ENCODE measurements at places on chromosomes 13 and 19.

GRCh38 chr13:60572855-60573254, 175.8 kb downstream of the TDRD3 start:
- no peak for DNase-seq

DNA sequence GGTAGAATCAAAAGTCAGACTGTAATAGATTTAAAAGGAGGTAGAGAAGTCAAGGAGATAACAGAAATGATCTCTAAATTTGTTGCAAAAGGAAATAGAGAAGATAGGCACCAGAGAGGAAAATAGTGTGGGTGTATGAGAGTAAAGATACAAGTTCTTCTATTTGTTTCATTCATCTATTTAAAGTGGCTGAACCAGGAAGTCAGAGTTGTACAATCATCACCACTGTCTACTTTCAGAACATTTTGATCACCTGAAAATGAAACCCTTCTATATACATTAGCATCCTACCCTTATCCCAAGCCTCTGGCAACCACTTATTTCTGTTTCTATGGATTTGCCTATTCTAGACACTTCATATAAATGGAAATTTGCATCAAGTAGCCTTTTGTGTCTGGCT, 36.7 kb downstream of the INTS6 start:
- DNase-seq, result no peak

DNA sequence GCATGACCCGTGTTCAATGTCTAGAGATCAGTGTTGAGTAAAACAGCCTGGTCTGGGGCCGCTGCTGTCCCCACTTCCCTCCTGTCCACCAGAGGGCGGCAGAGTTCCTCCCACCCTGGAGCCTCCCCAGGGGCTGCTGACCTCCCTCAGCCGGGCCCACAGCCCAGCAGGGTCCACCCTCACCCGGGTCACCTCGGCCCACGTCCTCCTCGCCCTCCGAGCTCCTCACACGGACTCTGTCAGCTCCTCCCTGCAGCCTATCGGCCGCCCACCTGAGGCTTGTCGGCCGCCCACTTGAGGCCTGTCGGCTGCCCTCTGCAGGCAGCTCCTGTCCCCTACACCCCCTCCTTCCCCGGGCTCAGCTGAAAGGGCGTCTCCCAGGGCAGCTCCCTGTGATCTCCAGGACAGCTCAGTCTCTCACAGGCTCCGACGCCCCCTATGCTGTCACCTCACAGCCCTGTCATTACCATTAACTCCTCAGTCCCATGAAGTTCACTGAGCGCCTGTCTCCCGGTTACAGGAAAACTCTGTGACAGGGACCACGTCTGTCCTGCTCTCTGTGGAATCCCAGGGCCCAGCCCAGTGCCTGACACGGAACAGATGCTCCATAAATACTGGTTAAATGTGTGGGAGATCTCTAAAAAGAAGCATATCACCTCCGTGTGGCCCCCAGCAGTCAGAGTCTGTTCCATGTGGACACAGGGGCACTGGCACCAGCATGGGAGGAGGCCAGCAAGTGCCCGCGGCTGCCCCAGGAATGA, 1.5 kb upstream of the CEACAM5 start:
- DNase-seq, result peak; percentile 69

GRCh38 chr13:46146898-46147297, 35.1 kb downstream of the LCP1 start:
- DNase-seq, result no peak

GRCh38 chr13:32040689-32041088, 9.1 kb downstream of the FRY start:
- DNase-seq, result no peak
